ENCODE measurements at places on chromosomes 6 and 20.
A peak's percentile ranks its signal among the peaks of the same experiment; 100 is the strongest.

DNA sequence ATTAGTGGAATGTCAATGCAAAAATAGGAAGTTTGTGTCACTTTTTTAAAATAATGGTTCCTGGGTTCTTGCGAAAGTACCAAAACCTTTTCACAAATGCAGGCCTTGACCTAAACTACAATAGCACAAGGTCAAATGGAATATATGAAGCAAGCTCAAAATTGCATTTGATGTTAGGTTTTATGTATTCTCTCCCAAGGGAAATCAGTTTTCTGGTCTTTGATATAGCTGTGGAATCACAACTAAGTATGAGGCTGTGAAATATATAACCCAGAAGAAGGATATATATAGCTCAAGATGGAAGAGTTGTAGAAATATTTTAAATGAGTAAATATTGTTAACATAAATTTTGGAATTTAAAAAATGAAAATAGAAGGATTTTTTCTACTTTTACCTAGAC, 327.3 kb downstream of the RIMS1 start:
- DNase-seq: no peak

DNA sequence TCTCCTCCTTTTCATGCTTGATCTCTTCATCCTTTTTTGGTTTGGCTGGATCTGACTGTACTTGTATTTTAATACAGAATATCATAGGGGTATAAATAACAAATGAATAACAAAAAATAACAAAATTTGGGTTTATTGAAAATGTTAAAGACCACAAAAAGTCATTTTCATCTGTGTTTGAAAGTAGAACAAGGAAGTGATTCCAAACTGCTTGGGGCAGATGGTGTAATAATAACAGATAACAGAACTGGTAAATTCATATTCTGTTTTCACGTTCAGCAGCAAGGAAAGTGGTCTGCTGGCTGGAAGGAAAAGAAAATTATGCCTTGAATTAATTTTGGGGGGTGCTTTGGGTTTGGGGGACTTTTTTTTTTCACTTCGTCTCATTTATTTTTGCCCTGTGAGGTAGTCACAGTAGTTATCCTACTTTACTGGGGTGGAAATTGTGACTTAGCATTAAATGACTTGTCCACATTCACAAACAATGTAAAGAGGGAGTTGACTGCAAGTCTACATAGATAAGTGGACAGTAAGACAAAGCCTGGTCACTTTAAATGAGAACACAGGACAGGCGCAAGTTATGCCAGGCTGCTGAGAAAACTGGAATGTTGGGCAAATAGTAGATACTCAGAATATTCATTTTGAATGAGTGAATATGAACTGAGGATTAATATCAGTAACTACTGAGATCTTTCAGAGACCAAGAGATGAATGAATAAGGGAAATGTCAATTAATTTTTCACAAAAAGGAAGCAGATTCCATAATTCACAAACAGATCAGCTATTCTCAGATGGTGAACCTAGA, 193.9 kb upstream of the CITED2 start:
- DNase-seq: no peak

DNA sequence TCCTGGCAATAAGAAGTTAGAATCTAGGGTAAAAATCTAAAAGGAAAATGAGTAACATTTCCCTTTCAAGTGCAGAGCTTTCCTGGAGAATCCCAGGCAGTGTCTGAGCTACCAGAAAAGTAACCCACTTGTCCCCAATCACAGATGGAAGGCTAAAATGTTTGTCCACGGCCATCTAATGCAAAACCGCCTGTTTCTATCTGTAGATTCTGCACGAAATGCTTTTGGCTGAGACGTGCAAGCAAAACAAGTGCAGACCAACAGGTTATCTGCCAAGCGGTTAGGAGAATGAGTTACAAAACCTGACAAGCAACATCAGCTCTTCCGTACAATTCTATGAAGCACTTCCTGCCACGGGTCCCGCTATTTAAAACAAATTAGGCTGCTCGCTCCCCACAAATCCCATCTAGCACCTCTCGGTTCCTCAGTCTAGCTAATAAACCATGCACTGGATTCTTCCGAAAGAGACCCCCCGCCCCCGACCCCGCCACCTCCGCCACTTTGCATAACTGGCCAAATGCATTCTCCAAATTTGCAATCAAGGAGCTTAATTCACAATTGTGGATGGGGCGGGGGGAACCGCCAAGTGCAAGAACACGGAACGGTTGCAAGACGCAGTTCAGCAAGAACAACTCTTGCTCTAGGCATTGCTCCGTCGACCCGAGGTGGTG, 1.4 kb downstream of the ELOVL5 start:
- peak; percentile 8 for DNase-seq

DNA sequence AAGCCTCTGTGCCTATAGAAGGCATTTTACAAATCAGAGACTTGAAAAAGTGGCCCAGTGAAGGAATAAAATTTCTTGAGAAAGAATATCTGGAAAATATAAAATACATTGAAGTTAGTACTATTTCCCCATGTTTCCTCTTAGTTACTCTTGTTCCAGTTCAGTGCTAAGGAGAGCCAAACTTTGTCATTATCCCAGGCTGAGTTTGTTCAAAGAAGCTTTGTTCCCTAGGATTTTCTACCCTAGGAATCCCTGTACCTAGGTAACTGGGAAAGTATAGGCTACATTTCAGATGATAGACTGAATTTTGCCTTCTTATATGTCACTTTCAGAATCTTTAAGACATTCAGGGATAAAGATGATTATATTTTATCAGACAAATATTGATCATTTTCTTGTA, 1395.7 kb upstream of the MAP3K7 start:
- DNase-seq: no peak

GRCh38 chr6:154410619-154411072, 54.0 kb upstream of the IPCEF1 start:
- peak; percentile 96 for DNase-seq

GRCh38 chr20:48205786-48206185, 420.5 kb upstream of the SULF2 start:
- DNase-seq: peak; percentile 41

DNA sequence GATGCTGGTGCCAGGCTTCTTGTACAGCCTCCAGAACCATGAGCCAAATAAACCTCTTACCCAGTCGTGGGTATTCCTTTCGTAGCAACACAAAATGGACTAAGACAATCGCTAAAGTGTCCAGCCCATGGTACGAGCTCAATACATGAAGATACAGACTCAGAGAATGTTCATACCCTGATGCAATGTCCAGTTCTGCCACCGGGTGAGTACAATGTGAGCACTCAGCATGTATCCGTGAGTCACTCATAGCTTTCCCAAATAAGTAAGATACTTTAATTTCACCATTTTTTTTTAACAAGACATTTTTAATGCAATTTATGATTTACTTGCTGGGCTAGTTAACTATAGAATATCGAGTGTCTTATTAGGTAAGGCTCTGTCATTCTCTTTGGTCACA, 26.7 kb upstream of the PDE10A start:
- DNase-seq: no peak

- DNase-seq: no peak
These were observed 90.1 kb downstream of the TAF4 start for GRCh38 chr20:61975407-61976129.

- DNase-seq: no peak
These were observed 845 bp upstream of the ANKRD60 start for GRCh38 chr20:58229198-58229798.

DNA sequence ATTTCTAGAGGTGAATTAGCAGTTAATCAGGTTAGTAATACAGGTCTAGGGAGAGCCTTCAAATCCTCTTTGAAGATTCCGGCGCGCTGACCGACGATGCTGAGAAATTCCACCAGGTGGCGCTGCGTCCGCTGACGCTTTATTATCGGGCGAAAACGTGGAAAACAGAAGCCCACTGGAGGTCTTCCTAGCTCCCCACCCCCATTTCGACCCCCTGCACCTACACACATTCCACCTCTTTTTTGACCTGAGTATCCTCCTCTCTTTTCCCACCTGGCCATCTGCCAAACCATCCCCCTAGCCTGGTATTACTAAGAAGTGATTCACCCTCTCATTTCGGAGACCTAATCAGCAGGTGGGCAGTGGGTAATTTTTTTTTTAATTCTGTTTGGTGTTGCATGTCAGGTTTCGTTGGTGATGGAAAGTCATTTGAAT, 65.4 kb upstream of the RIN2 start:
- peak; percentile 57 for DNase-seq

DNA sequence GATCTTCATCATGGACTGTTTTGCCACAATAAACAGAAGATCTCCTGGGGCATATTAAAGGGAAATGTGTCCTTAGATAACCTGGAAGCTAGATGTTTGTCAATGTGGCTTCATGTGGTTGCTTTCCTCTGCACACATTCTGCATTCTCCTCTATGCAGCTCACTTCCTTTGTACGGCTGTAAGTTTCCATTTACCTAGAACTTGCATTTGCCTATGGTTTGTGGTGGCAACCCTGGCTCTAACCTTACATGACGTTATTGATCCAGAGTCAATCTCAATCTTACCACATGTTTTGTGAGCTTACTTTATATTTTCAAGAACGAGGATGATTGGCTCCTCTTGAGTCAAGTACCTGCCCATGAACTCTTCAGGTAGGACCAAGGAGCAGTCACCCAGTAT, 863.1 kb downstream of the MAFB start:
- DNase-seq: peak; percentile 35

- no peak for DNase-seq
These were observed 51.3 kb downstream of the AKAP12 start for GRCh38 chr6:151290877-151291721.

DNA sequence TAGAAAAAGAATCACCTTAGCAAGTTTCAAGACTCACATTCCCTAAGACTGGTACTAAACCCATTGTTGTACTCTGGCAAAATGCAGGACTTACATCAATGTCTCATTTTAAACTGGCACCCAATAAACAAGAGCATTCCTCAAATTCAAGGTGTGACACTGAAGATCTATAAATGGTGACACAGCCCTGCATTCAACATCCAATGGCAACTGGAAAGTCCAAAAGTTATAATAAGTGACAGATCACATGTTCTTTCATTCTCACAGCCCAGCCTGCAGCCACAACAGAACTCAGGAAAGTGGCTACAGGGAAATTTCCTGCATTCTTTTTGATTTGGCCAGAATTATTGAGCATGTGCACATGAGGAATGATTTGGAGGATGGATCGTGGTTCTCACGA, 57.5 kb downstream of the MBOAT1 start:
- no peak for DNase-seq

DNA sequence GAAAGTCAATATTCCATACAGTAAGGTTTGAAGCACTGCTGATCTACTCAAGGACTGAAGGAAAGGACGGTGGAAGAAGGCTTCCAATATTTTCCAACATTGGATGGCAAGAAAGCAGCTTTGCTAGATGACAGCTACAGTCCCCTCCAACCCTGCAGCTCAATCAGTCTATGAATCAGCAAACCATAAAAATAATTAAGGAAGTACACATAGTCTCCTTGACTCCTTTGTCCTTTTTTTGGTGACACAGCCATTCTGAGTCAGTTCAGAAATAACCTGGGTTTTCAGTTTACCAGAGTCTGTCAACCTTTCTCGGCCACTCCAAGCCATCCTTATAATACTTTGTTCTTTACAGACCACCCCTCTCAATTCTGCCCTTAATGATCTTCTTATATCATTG, 232.5 kb downstream of the IBTK start:
- DNase-seq: no peak

GRCh38 chr6:161575523-161576254, 301.8 kb upstream of the AGPAT4 start:
- DNase-seq: no peak

GRCh38 chr6:43299338-43300293, 1.6 kb downstream of the SLC22A7 start:
- DNase-seq: no peak

GRCh38 chr6:75882734-75883133, 133.7 kb downstream of the MYO6 start:
- DNase-seq: peak; percentile 44

DNA sequence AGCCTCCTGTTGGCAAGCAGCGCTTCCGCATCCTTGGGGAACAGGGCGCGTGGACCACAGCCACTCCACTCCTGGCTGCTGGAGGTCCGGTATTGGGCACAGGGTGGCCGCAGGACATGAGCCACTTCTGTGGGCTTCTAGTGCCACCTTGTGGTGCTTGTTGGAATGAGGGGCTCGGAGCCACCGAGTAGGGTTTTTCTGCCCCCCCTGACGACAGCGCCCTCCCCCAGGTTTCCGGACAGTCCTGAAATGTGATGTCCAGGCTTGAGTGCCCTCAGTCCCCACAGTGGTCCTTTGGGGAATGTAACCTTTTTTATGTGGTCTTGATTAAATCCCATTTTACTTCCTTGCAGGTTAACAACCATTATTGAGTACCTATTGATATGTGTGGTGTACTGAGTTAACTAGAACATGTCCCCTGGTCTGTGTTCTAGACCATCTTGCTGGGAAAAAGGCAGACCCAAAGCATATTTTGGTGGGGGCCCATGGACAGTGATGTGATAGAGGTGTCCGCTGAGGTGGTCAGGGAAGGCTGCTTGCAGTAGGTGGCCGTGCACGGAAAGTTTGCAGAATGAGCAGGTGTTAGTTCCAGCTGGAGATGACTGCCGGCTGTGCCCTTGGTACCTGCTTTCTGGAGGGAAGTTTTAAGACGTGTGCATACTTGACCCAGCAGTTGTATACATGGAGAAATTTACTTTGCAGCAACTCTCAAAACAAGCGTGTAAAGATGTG, 70.0 kb downstream of the PTPN1 start:
- DNase-seq: peak; percentile 53

DNA sequence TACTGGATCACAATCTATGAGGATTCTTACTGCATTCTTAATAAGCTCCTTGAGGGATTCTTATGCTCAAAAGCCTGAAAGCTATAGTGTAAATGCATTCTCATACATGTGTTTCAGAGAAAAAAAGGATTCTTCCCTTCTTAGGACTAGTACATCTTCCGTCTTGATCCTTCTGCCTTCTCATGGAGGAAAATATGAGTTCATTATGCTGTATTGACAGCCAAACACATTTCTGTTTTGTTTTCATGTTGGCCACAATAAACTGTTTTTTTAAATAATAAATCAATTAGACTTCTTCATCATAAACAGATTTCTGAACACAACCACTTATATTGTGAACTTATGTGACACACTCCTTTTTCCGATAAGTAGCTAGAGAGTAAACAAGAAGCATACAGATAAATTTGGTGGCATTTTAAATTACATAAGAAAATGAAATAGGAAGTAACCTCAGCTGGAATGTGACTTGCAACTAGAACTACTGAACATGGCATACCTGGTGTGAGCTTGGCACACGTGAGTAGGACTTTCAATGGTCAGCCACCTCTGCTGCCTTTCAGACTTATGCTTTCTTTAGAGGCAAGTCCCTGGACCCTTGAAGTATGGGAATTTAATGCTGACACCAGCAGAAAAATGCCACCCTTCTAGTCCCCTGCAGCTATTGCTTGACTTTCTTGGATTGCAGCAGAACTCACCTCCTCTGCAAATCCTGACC, 350.4 kb downstream of the BCKDHB start:
- DNase-seq: no peak

DNA sequence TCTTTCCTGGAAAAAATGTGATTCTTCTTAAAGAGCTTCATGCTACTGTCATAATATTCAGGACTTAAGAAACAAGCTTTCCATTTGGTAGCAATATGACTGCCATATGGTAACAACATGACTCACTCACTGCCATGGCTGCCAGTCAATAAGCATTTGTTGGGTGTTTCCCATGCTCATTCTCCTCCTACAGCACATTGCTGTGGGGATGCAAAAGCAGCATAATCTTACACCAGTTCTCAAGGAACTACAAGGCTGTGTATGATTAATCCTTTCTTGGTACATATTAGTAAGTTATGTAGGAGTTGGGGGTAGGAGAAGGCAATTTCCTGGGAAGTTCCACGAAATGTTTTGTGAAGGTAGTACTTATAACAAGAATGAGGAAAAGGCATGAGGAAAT, 76.7 kb downstream of the CEP162 start:
- DNase-seq: peak; percentile 64

All from myocyte (in vitro differentiated cells).